ENCODE measurements at places on chromosomes 16 and 17.

DNA sequence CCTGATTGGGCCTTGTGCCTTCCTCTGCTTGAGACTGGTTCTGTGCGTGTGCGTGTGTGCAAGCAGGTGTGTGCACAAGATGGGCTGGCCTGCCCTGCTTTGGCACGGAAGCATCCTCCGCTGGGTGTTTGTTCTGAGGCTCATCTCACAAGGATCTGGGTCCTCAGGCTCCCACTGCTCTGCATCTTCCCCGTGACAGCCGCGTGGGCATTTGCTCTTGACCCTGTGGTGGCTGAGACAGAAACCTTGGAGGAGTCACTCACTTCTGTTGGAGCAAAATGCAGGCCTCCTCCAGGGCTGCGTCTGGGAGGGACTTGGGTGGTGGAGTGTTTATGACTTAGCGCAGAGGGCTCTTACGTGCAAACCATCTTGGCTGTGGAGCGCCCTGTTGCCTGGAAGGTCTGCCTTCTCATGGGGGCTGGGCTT lies 119.2 kb downstream of the RPTOR start:
- DNase-seq, result no peak

GRCh38 chr16:82639666-82640336 lies 13.0 kb downstream of the CDH13 start:
- no peak for DNase-seq

DNA sequence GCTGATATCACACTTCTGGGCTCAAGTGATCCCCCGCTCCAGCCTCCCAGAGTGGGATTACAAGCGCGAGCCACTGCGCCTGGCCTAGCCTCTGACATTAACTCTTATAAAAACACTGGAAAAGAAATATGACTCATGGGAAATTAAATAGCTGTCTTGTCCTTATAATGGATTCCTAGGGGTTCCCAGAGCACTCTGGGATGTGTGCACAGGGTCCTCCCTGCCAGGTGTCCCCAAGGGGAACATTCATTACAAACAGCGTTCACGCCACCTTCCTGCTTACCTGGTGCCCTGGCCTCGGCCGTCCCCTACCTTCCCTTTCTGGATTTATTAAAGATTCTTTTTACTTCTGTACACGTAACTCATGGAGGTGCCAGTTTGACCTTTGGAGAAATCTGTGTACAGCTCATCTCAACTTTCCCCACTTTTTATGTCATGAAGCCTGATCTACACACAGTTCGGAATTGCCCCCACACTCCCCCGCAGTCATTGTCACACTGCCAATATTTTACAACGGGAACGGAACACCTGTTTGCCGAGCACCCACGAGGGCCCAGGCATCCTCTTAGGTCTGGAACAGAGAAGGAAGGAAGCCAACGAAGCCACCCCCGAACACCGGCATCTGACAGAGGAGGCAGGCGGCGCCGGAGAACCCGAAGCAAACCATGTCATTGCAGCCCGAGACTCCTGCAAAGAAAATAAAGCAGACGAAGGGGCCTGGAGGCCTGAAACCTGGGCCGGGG lies 39.7 kb upstream of the MEAK7 start:
- DNase-seq, result no peak

- DNase-seq, result no peak
Observed at GRCh38 chr17:59345476-59345875, 14.0 kb downstream of the YPEL2 start.

DNA sequence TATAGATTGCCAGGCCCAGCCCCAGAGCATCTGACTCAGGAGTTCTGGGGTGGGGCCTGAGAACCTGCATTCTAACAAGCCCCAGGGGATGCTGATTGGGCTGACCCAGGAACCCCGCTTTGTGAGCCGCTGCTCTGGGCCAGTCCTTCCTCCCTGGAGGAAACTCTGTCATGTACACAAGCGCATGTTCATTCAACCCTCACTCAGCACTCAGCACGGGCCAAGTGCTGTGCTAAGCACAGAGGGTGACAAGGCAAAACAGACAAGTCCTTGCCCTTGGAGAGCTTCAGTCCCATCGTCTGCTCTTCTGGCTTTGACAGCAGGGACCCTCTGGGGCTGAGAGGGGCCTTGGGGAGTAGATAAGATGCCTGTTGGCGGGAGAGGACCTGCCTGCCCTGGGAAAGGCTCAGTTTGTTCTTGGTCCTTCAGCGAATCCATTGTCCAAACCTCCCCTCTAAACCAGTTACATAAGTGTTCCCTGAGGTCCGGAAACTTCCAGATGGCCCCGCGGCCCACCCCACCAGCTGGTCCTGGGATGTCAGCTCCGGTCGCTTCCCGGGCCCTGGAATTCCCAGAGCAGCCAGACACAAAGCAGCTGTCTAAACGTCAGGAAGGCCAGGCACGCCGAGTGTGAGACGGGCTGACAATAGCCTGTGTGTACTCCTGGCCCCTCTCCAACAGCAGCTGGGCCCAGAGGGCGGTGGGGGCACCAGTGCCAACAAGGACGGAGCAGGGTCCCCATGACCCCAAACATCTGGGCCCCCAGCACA lies 88.8 kb downstream of the ZDHHC7 start:
- DNase-seq, result no peak

DNA sequence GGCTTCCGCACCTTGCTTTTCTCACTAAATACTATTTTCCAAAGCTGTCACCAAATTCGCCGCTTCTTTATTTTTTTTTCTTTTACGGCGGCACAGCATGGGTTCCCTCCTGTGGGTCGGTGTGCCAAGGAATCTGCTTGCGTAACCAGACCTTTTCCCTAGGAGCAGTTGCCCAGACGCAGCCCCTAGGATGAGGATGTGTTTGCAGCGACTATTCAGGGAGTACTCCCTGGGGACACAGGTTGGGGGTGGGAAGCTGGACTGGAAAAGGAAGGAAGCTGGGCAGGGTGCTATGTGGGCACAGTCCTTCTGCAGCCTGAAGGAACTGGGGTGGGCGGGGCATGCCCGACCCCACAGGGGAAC lies 49.0 kb upstream of the ZCCHC14 start:
- no peak for DNase-seq

DNA sequence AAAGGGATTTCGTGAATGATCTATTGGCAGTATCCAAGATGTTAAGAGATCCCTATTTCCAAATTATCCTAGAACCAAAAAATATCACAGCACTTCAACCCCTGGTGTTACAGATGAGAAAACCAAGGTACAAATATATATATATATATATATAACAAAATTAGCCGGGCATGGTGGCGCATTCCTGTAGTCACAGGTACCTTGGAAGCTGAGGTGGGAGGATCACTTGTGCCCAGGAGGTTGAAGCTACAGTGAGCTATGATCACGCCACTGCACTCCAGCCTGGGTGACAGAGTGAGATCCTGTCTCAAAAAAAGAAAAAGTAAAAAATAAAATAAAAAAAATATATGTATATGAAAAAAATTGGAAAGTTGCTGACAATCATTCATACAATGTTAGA lies 637 bp upstream of the CLN3 start:
- DNase-seq, result no peak

DNA sequence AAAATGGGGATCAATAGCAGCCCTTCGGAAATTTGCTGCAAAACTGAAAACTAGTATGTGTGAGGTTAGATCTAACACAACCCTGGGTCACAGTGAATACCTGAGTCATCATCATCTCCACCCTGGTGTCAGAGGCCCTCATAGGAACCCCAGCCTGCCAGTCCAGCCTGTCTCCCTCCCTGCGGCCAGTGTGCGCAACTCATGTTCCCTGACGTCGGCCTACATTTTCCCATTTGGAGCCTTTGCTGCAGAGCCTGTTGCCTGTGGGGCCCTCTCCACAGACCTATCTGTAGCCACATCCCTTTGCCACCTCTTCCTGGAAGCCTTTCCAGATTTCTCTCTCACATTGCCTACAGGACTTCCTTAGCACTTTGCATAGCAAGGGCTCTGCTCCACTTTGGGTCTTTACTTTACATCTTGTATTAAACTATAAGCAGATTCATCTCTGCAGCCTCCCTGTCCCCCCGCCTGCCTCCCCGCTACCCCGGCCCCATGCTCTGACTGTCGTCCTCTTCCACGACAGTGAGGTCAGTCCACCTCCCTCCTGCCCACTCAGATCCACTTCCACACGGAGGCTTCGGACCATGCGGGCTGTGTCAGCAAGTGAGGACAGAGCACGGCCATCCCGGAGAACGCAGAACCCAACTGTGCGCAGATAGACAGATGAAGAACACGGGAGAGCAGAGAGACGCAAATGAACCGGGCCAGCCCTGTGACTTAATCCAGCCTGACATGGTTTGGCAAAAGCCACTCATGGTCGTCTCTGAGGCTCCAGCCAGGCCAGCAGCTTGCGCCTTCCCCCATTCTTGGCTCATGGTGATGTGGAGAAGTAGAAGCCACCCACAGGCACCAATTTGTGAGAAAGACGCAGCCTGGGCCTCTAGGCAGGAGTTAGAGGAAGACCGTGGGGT lies 31.0 kb downstream of the NGFR start:
- DNase-seq, result no peak

- DNase-seq, result peak; percentile 12
Observed at GRCh38 chr17:45394913-45395568, 37.6 kb downstream of the ARHGAP27 start.

DNA sequence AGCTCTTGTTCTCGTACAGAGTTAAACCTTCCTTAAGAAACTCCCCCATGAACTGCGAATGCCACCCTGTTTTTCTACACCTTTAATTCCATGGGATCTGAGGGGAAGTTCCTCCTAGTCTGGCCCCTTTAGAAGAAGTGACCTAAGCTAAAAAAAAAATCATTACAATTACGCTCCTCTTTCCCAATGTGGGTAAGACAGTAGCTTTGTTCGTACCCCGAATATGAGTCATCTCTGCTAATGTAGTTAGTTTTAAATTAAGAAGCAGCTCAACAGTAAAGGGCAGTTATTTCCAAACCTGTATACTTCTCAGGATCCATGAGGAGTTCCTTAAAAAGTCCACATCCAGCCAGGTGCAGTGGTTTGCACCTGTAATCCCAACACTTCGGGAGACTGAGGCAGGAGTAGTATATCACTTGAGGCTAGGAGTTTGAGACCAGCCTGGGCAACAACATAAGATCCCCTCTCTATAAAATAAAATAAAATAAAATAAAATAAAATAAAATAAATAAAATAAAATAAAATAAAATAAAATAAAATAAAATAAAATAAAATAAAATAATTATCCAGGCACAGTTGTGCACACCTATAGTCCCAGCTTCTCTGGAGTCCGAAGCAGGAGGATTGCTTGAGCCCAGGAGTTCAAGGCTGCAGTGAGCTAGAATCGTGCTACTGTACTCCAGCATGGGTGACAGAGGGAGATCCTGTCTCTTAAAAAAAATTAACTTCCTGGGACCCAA lies 26.1 kb downstream of the RCVRN start:
- no peak for DNase-seq

DNA sequence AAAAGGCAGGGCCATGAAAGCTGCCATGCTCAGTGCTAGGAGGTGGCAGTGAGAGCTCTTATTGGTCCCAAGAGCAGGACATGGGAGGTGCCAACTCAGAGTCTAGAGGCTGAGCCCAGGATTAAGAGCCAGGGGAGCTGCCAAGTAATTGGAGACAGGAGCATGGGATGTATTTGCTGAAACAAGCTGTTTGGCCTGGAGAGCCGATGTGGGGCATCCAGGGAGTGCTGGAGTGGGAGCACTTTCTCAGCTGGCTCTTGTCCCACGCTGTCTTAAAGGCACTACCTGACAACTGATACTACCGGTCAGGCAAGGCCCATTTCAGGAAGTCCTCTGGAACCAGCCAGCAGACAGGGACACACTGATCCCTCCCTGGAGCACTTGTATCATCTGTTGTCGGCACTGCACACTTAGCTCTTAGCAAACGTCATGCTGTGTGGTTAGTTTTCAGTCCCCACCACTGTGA lies 19.3 kb downstream of the ANKFN1 start:
- DNase-seq, result no peak

DNA sequence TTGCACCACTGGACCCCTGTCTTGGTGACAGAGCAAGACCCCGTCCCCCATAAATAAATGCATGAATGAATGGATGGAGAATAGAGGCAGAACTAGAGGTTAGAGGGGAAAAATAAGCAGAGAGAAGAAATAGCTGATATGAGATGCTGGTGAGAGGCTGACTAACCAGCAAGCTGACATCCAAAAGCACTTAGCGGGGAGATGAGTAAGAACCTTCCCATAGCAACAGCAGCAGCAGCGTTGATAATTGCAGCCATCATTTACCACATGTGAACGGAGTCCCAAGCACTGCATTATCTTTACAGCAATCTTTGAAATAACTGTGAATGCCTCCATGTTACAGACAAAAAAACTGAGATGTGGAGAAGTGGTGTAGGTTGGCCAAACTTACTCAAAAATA lies 777.3 kb upstream of the EEF2KMT start:
- DNase-seq, result no peak

DNA sequence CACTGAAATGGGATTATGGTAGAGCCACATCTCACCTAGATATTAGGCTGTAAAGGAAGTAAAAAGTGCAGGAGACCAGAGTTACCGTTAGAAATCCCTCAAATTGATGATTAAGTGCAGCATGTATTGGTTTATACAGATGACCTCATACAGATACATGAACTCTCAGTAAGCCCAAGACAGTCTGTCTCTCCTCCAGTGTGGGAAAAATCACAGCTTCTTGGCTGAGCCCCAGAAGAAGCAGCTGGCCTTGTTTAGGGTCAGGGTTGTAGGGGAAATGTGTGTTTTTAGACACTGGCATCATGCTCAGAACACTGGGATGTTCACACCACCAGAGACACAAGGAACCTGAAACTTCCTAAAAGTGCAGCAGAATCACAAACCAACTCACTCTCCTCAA lies 135.9 kb downstream of the KATNIP start:
- no peak for DNase-seq

DNA sequence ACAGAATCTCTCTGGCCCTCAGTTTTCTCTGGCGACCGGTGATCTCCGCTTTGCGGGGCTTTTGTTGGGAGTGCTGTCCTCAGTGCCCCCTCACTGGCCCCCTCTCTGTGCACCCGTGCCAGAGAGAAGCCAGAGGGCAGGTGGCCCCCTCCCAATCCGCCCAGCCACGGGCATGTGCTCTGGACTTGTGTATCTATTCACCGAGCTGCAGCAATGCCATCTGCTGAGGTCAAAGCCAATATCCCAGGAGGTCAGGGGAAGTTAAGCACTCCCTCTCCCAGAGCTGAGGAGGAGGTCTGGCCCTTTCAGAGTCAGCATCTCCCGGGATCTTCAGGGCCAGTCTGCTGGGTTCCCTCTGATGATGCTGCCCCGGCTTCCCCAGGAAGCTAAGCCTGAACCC lies 5.1 kb downstream of the CACNG5 start:
- DNase-seq, result no peak
